BJ (cell line): ENCODE measurements at places on chromosomes 7 and 10. TPM values are rescaled to one million over a fixed set of nuclear protein-coding genes. Genes with fewer than 3 reads are reported as not detected.

SLC16A9 gene
- 0.05 TPM in 2 replicates for polyA plus RNA-seq

FZD8 gene
- polyA plus RNA-seq, result 0.18 and 0.31 TPM in 2 replicates

NKX2-3 gene
- not detected in 2 replicates for polyA plus RNA-seq

PNLIPRP2 gene
- not detected in 2 replicates for polyA plus RNA-seq

VWDE gene
- not detected in 2 replicates for polyA plus RNA-seq

FKBP6 gene
- not detected in 2 replicates for polyA plus RNA-seq

MRLN gene
- not detected in 2 replicates for polyA plus RNA-seq

GIMAP8 gene
- polyA plus RNA-seq, result not detected in 2 replicates

KCNIP2 gene
- polyA plus RNA-seq, result 0.38 and 0.43 TPM in 2 replicates

CH25H gene
- polyA plus RNA-seq, result 0.53 and 0.86 TPM in 2 replicates

CABCOCO1 gene
- 2.4 and 3.0 TPM in 2 replicates for polyA plus RNA-seq

FOXK1 gene
- 2.6 and 3.3 TPM in 2 replicates for polyA plus RNA-seq

GRCh38 chr10:61164458-61165160 is 220.6 kb upstream of the RHOBTB1 start:
- DNase-seq, result no peak

- DNase-seq, result no peak
Measured at GRCh38 chr7:1234881-1235500, 2.3 kb downstream of the UNCX start.

DNA sequence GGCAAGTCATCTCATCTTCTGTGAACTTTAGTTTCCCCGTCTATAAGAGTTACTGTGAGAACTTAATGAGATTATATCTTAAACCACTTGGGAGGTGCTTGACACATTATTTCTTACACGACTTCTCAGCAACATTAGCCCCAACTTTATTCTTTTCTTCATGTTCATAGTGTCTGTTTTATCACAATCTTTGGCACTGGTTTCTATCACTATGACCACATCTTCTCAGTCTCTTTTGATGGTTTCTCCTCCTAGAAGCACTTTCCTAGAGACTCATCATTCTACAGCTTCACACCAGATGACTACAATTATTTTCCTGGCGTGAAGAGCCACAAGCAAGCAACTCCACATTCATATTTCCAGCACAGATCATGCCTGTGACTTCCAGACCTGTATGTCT is 26.5 kb upstream of the BET1 start:
- DNase-seq, result no peak

DNA sequence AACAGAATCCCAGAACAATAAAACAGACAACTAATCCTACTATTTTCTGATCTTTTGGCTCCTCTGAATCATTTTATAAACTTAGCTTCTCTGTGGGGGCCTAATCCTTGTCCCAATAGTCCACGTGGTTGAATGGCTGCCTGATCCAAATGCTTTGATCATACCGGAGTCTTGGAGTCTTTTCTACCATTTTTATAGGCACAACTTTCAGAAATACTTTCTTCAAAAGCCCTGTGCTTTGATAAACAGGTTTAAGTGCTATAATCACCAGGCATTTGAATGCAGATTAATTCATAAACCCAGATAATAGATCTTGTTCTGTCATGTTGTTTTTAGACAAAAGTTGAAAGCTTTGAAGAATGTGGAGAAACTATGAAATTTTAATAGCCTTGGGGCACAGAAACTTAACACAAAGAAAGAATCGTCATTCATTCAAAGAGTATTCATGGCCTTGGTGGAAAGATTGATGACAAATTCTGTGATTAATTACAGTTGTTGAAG is 163.7 kb downstream of the AHR start:
- DNase-seq, result no peak

DNA sequence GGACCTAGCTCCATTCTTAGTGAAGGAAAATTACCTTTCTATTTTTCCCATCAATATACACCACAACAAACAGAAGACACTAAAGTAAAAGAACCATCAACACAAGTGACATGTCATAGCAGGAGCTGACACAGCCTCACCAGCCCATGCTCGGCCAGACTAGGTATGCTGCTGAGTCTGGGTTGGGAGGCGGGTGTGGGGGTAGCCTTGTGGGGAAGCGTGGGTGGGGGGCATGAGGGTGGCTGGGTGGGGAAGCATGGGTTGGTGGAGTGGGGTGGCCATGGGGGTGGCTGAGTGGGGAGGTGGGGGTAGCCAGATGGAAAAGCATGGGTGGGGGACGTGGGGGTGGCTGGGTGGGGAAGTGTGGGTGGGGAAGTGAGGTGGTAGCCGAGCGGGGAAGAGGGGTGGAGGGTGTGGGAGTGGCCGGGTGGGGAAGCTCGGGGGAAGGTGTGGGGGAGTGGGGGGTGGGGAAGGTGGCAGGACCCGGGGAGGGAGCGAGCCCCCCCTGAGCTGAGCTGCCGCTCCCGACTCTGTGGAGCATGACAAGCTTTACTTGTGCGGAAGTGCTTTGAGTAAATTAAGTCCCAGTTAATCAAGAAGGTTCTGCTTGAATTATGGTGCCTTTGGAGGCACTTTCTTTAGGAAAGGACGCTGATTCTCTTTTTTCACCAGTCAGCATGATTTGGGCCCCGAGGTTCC is 294.6 kb upstream of the ZNF32 start:
- no peak for DNase-seq

DNA sequence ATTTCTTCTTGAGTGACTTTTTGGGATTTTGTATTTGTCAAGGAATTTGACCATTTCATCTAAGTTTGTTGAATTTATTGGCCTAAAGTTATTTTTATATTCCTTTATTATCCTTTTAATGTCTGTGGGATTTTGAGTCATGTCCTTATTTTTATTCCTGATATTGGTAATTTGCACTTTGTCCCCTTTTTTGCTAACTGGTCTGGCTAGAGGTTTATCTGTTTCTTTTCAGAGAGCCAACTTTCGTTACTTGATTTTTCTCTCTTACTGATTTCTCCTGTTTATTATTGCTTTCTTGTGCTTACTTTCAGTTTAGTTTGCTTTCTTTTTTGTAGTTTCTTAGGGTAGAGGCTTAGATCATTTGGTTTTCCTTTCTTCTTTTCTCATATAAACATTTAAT is 14.6 kb downstream of the MGMT start:
- DNase-seq, result no peak

GRCh38 chr10:124315591-124316270 is 103.0 kb downstream of the OAT start:
- DNase-seq, result no peak

- no peak for DNase-seq
Measured at GRCh38 chr10:30579574-30579973, 50.0 kb downstream of the LYZL2 start.

- no peak for DNase-seq
Measured at GRCh38 chr7:106723398-106723797, 62.4 kb upstream of the CCDC71L start.

GRCh38 chr10:70456164-70456563 is 14.7 kb upstream of the NODAL start:
- DNase-seq, result no peak

- no peak for DNase-seq
Measured at GRCh38 chr10:81031774-81032173, 494.1 kb downstream of the SH2D4B start.

DNA sequence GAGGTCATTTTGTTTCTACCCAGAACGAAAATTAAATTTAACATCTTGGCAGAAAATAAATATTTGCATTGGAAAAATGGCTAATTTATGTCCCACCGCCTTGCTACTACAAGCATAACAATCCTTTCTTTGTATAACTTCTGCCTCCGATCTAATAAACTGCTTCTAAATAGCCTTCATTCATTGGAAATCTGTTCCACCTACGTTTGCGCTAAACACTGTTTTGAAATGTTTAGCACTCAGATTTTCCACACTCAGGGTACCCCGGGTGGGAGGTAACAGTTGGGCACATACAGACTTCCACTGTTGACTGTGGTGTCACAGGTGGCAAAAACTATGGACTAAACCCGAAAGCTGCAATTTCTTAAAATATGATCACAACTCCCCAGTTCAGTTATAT is 96.4 kb downstream of the FGFR2 start:
- DNase-seq, result no peak
